ENCODE measurements at places on chromosomes 7 and 10.
A peak's percentile ranks its signal among the peaks of the same experiment; 100 is the strongest.

DNA sequence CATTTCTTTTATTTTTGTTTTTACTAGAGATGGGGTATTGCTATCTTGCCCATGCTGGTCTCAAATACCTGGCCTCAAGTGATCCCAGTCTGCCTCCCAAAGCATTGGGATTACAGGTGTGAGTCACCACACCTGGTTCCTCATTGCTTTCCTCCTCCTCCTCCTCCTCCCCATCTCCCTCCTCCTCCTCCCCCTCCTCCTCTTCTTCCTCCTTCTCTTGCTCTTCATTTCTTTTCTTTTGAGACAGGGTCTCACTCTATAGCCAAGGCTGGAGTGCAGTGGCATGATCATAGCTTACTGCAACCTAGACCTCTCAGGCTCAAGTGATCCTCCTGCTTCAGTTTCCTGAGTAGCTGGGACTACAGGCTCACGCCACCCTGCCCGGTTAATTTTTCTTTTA lies 22.2 kb downstream of the LRRC20 start:
- DNase-seq: no peak

- no peak for DNase-seq
Measured at GRCh38 chr10:17980846-17981565, 29.3 kb downstream of the SLC39A12 start.

DNA sequence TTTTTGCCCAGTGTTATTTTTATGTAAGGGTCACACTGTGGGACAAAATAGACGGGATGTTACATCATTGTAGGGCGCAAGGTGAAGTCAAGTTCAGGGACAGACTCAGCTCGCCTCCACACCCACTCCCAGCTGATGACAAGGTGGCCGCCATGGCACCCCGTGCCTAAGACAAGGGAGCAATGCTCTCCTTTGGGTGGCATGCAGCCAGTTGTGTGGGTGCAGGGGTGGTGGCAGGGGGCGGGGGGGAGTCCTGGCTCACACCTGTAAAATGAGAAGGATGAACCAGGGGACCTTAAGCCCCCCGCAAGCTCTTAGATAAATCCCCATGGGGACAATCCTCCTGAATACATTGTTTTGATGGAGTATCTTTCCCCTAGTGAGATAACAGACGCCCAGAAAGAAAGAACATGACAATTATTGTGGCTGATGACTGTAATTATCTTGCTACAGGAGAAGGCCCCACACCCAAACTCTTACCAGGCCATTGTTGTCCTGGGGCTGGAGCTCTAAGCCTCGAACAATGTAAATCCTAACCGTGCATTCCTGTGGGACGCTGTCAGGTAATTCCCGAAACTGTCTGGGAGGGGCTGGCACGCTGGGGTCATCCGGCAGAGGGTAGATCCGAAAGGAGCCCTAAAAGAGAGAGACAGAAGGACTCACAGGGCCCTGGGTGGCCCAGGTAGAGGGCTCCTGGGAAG lies 148.7 kb downstream of the MYOF start:
- DNase-seq: no peak

- peak; percentile 27 for DNase-seq
Measured at GRCh38 chr7:127667017-127667670, 15.2 kb downstream of the SND1 start.

DNA sequence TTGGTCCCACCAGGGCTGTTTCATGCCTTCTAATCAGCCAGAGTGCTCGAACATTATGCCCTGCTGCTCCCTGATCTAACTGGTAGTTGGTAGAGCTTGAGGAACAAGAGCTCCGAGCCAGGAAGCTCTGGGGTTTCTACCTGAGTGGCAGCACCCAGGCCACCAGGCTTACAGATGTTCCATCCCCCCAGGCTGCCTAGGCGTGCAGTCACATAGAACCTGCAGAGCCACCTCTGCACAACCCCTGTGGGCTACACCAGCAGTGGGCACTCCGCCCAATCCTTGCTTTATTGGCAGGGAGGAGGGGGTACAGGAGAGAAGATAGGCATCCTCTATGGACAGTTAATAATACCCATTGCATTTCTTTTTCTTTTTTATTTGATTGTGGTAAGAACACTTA lies 21.8 kb downstream of the MAP3K8 start:
- DNase-seq: no peak

DNA sequence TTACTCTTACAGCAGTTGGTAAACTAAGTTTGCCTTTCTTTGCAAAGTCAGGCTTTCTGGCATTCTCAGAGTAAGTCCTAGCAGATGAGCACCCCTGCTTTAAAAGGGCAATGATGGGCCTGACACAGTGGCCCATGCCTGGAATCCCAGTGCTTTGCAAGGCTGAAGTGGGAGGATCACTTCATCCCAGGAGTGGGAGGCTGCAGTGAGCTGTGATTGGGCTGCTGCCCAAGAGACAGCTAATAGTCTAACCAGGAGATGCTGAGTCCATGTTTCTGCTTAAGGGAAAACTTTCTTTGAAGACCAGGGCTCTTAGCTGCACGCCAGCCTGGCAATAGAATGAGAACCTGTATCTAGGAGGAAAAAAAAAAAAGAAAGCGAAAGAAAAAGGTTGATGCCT lies 100.2 kb upstream of the MPP7 start:
- no peak for DNase-seq

DNA sequence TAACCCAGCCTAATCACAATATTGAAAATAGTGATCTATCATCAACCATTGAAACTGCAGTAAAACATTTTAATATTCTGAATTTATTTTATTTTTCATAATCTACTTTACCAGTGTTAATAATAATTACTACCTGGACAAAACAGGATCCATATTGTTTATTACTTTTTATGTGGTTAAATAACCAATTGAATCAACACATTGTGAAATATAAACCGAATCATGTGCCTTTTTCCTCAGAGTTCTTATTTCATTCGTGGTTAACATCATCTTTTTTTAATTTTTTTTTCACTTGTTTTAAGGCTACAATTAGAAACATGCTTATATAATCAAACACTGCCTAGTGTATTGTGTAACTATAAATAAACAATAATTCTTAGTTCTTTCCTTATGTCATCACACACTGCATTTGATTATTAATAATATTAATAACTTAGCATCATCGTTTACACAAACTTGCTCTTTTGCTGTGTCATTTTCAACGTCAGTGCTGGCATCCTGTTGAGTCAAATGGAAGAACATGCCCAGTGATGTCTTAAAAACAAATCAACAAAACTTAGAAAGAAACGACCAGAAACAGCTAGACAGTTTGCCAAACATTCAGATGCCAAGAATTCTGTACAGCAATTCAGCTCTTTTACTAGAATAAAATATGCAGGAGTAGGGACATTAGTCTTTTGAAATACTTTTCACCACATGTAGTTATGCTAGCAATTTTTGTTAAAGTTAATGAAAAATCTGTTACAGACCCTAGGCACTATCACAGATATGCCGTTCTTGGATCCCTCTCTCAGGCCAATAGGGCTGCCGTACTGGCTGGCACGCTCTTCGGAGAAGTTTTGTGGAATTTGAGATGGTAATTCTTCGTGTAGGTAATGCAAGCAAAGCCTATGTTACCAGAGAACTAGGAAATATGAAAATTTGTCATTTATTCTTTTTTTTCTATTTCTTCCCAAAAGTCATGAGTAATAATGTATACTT lies 330.4 kb upstream of the SEMA3A start:
- DNase-seq: peak; percentile 30

DNA sequence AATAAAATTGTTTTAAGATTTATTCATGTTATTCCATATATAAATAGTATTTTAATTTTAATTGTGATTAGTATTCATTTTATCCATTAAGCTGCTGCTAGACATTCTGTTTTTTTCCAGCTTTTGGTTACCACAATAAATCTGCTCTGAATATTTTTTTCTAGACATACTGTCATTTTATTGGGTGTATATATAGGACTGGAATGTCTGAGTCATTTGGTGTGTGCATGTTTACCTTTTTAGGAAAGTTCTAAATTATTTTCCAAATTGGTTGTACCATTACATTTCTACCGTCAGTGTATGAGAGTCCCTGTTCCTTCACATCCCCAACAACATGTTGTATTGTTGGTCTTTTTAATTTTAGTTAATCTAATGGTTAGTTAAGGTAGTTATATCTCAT lies 1138.1 kb downstream of the REEP3 start:
- no peak for DNase-seq

DNA sequence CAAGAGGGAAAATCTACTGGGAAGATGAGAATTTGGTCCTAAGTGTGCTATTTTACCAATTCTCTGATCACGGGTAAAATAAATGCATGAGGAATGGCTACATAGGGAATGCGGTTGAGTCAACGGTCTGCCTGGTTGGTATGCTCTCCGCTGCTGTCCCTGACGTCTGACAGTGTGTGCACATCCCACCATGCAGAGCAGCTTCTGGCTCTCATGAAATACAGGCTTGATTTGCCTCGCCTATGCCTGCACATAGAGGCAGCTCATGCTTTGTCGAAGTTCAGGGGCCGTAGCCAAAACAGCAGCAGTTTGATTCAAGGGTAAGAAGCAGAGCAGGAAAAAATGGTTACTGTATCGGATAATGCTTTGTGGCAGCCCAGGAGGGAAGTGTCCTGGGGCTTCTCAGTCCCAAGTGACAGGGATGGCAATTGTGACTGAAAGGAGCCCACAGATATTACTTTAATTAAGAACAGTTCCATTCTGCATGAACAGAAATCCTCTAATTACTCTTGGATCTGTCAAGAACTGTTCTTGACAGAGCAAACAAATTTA lies 268.4 kb upstream of the SLC26A5 start:
- DNase-seq: no peak

- no peak for DNase-seq
Measured at GRCh38 chr7:2098056-2098455, 134.7 kb downstream of the MAD1L1 start.

DNA sequence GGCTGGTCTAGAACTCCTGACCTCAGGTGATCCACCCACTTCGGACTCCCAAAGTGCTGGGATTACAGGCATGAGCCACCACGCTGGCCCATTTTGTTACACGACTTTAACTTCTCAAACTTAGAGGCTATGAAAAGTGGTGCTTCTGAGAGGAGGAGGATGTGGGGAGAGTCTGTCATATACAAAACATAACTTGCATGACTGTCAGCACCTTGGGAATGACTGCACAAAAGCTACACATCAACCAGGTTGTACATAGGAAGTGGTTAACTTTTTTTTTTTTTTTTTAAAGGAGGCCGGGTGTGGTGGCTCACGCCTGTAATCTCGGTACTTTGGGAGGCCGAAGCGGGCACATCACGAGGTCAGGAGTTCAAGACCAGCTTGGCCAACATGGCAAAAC lies 43.4 kb upstream of the GSDME start:
- no peak for DNase-seq

- no peak for DNase-seq
Measured at GRCh38 chr10:47381103-47381395, 3.0 kb downstream of the ZNF488 start.

DNA sequence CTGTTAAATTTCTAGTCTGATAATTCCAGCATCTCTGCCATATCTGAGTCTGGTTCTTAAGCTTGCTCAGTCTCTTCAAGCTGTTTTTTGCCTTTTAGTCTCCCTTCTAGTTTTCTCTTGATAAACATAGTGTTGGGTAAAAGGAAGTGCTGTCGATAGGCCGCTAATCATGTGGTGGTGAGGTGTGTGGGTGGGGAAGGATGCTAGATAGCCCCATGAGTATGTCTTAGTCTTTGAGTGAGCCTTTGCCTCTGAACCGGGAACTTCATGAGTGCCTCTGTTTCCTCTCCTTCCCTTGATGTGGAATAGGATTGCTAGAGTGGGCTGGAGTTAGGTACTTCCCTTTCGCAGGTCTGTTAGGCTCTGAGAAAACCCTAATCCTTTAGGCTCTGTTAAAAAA lies 441.8 kb downstream of the INHBA start:
- DNase-seq: no peak

DNA sequence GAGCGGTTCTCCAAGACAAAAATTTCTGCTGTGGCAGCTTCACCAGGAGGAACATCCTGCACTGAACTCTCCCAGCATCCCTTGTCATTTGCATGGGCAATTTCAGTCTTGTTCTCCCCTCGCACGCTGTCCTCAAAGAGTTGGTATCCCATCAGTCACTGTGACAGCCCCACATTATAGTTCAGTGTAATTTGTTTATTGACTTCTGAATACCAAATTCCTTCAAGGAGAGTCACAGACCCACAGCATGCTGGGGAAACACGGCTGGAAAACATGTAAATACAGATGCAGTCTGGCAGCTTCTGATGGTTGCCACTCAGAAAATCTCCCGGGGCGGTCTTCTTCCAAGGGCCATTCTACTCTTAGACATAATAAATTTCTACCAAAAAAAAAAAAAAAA lies 151.0 kb upstream of the NEBL start:
- no peak for DNase-seq

GRCh38 chr7:155458111-155458877 lies at the start of gene EN2:
Gene EN2 (plus strand): TSS chr7:155458129. CDS start chr7:155458378, 249 bp downstream.
- no peak for DNase-seq

Measured in HFF-Myc (cell line).